ENCODE measurements at places on chromosomes 5 and 9.

GRCh38 chr5:72451741-72452505 lies 55.3 kb downstream of the ZNF366 start:
- DNase-seq: no peak

- no peak for DNase-seq
Observed at GRCh38 chr5:136206361-136206760, 13.4 kb upstream of the SMIM32 start.

GRCh38 chr5:74540622-74541021 lies 99.9 kb downstream of the ENC1 start:
- no peak for DNase-seq

DNA sequence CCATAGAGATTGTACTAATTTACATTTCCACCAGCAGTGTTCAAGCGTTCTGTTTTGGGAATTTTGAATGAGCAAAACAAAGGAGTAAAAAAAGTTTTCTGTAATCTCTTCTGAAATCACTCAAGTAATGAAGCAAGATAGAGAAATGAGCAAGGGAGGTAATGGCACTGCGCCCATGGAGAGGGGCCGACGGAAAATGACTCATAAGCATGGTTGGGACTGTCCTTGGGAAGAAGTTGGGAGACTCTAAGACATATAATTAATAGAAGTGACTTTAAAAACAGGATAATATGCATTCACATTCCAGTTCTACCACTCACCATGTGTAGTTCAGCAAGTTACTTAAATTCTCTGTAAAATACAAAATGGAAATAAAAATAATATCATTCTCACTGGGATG lies 62.5 kb upstream of the C5orf46 start:
- no peak for DNase-seq

DNA sequence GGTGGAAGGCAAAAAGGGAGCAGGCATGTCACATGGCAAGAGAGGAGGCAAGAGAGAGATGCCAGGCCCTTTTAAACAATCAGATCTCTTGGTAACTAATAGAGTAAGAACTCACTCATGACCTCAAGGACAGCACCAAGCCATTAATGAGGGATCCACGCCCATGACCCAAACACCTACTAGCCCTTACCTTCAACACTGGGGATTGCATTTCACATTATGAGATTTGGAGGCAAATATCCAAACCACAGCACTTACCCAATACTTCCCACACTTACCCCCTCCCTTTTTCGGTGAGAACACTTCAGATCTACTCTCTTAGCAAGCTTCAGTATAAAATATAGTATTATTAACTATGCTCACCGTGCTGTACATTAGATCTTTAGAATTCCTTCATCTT lies 41.9 kb downstream of the ZNF354A start:
- DNase-seq: no peak

DNA sequence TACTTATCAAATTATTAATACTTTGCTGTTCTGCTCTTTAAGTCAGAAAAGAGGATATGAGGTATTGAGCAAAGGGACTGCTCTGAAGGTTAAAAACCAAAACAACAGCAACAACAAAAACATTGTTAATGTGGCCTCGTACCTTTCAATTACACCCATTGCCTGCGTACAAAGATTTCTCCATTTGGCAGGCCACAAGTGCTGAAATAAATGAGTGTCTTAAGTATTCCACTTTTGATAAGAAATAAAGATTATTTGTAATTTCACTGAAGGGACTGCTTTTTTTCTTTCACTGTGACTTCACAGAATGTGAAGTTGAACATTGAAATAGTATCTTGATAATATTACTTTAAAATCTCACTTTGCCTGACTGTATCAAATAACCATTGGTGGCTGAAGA lies 163.2 kb upstream of the MRPS30 start:
- DNase-seq: no peak

GRCh38 chr5:161847941-161848391 lies at the start of gene GABRA1:
GABRA1 (plus strand) TSS chr5:161848120; CDS start chr5:161850811, 2,691 bp downstream.
- peak; percentile 38 for DNase-seq

- DNase-seq: no peak
Observed at GRCh38 chr5:171724468-171725204, 61.0 kb upstream of the SMIM23 start.

DNA sequence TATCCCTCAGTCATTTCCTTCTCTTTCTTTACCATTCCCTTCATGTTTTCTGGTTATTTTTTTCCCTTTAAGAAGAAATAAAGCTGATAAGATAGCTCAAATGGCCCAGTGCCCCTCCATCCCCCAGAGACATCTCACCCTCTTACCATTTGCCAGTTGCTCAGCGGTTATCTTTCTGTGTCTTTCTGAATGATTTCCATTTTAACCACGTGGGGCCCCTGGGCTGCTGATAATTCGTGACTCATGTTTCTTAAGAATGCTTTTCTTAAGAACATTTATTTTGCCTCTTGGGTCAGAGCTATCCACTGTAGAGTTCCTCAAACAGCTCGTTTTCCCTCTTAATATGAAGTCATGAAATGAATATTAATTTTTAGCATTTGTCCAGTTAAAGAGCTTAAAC lies 147.8 kb downstream of the MAST4 start:
- DNase-seq: no peak

DNA sequence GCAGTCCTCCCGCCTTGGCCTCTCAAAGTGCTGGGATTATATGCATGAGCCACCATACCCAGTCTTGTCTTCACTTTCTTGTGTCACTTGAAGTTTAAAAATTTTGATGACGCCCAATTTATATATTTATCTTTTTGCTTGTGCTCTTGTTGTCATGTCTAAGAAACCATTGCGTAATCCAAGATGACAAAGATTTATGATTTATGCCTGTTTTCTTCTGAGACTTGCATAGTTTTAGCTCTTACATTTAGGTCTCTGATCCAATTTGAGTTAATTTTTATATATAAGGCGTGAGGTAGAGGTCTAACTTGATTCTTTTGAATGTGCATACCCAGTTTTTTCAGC lies 18.6 kb downstream of the ANKHD1 start:
- DNase-seq: no peak

- no peak for DNase-seq
Observed at GRCh38 chr5:34496701-34497469, 159.2 kb upstream of the RAI14 start.

Data from WTC11 (cell line).